Activated T-helper 2 cell treated with anti-CD3 and anti-CD28 coated beads, Interferon-gamma antibody, Interleukin-2, Interleukin-4, amounts not matched to agents 10 μg/mL and 5 μg/mL and 100 μg/mL, durations not matched to agents 14 hours and 24 hours and 36 hours (primary cell): ENCODE measurements at places on chromosomes 13 and 19. TPM values are rescaled to one million over a fixed set of nuclear protein-coding genes. Genes with fewer than 3 reads are reported as not detected.

Gene FFAR1
- total RNA-seq, result 0.09 and 0.21 TPM in 2 replicates

Gene OSCAR
- 0.23 and 0.39 TPM in 2 replicates for total RNA-seq

Gene MCOLN1
- 10.3 and 11.2 TPM in 2 replicates for total RNA-seq

Gene TMEM221
- total RNA-seq, result not detected in 2 replicates

Gene PARP4
- total RNA-seq, result 58.8 and 60.6 TPM in 2 replicates

Gene PBX4
- 23.4 and 24.8 TPM in 2 replicates for total RNA-seq

Gene CEACAM3
- total RNA-seq, result not detected in 2 replicates

Gene S1PR4
- total RNA-seq, result 48.5 and 48.9 TPM in 2 replicates

Gene GARIN5A
- 0.28 and 0.82 TPM in 2 replicates for total RNA-seq

Gene CBY2
- total RNA-seq, result not detected in 2 replicates

Gene ZNF177
- total RNA-seq, result 0.46 and 0.48 TPM in 2 replicates

Gene HIPK4
- total RNA-seq, result 0.07 TPM in 1 of 2 replicates, not detected in the other

Gene CYP2A13
- not detected in 2 replicates for total RNA-seq

Gene SLC10A2
- not detected in 2 replicates for total RNA-seq

Gene SLC25A41
- total RNA-seq, result 0.30 and 0.32 TPM in 2 replicates

Gene DACT3
- total RNA-seq, result 6.1 and 6.5 TPM in 2 replicates

Gene CYP4F2
- total RNA-seq, result not detected in 2 replicates

Gene ZNF730
- total RNA-seq, result 0.37 and 0.67 TPM in 2 replicates

Gene LRRC4B
- total RNA-seq, result 0.18 TPM in 1 of 2 replicates, not detected in the other

Gene STX10
- total RNA-seq, result 68.9 and 69.1 TPM in 2 replicates

Gene NCR1
- not detected in 2 replicates for total RNA-seq

Gene THSD8
- 28.6 and 29.8 TPM in 2 replicates for total RNA-seq

Gene FAM216B
- total RNA-seq, result not detected in 2 replicates

Gene AKT2
- total RNA-seq, result 148 and 149 TPM in 2 replicates

Gene ZNF285
- total RNA-seq, result 0.25 TPM in 1 of 2 replicates, not detected in the other

Gene BRCA2
- total RNA-seq, result 18.6 and 19.4 TPM in 2 replicates
